ENCODE measurements at places on chromosomes 2 and 18.

GRCh38 chr2:135875491-135876065 is 665 bp downstream of the MCM6 start:
- peak; percentile 12 for DNase-seq

DNA sequence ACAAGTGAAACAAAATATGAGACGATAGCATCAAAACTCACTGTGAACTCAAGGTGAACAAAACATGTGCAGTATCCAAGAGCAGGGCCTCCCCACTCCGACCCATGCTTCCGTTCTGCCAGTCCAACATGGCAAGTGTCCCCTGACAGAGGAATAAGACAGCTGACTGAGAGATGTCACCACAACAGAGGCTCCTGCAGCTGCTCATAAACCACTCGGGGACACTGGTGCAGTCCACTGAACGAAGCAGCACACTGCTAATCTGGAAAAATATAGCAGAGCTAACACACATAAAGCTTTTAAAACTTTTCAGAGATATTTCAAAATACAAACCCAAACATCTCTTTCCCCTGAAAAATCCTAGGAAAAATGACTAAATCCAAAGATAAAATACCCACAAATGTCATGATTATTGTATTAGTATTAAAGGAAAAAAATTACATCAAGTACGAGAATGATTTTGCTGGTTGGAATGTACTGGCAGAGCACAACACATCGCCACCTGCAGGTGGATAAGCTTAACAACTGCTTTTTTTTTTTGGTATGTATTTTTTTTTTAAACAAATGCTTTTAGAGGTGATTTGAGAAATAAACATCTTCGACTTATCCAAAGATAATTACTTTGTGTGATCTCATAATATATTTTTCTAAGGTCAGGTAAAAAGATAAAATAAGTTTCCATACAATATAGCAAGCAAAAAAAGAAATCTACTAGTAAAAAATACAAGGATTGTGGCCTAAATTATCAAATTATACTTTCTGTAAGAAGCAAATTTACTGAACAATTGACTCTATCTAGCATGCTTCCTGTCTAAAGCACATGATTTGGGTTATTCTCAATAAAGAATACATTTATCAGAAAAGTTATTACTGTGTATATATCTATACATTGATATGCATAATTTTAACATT is 18.6 kb downstream of the THADA start:
- peak; percentile 54 for DNase-seq

- DNase-seq: no peak
These were observed 355.9 kb downstream of the PIK3C3 start for GRCh38 chr18:42310956-42311355.

DNA sequence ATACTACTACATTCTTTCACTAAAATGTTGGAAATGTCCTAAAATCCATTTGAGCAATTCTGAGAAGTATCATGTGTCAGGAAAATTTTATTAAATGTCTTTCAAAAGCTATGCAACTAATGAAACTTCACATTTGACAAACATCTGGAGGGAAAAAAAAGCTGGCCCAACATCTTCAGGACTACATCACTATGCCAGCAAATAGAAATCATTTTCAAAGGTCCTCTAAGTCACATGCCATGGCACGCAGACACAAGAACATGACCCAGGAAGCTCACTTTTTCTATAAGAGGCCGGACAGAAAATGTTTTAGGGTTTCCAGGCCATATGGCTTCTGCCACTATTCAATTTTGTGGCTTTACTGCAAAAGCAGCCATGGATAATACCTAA is 11.6 kb downstream of the KANSL3 start:
- DNase-seq: no peak

- DNase-seq: peak; percentile 56
These were observed 93.9 kb upstream of the LGALSL start for GRCh38 chr2:64359892-64360657.

- DNase-seq: no peak
These were observed 456.5 kb upstream of the CWC22 start for GRCh38 chr2:180463608-180464007.

DNA sequence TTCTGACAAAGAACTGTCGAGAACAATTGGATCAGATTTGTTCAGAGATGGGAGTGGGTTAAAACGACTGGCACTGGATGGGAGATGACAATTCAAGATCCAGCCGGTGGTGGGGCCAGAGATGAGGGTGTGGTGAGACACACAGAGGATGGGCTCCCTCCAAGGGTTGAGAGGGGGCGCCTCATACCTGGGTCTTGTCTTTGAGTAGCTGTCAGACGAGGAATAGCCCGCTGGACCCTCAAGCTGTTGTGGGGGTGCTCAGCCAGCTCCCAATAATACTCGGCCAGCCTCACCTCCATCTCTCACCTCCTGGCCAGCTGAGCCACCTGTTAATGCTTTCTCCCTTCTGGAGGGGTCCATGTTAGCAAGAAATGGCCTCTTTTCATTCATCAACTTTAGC is 14.0 kb downstream of the INPP5D start:
- DNase-seq: no peak

GRCh38 chr18:56568986-56569385 is 69.4 kb downstream of the TXNL1 start:
- no peak for DNase-seq

DNA sequence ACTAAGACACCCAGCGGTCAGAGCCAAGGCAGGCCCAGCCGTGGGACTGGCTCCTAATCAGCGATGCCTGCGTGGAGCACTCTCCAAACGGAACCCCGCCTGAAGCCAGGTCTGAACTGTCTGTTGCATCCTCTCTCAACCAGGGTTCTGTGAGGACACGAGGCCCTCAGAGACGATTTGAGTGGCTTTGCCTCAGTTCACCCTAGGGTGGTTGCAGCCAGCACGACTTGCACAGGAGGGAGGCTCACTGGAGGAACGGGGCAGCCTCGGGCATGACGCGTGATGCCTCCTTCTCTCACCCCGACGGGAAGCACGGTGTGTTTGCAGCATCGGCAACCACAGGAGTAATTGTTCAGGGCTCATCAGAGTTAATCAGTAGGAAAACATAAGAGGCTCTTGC is 336.4 kb downstream of the EIPR1 start:
- DNase-seq: no peak

GRCh38 chr2:68045342-68045741 is 17.5 kb downstream of the C1D start:
- no peak for DNase-seq

DNA sequence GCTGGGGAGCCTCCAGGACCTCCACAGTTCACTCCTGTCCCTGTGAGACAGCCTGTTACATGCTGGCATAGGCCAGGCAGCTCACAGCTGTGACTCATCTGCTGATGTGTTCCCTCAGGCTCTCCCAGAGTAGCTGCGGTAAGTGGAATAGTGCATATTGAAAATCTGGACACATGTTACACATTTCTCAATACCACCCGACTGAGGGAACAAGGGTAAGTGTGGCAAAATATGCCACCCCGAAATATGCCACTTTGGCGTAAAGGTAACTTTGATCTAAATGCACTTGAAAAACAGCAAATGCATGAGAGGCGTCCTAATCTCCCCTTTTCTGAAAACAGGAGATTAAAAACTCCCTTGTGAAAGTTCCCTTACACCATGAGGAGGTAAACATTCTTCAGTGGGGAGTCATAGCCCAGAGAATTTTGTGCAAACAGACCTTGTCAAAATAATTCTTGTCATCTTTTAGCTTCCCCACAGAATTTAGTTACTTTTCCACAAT is 557.9 kb downstream of the CCDC85A start:
- DNase-seq: peak; percentile 44

DNA sequence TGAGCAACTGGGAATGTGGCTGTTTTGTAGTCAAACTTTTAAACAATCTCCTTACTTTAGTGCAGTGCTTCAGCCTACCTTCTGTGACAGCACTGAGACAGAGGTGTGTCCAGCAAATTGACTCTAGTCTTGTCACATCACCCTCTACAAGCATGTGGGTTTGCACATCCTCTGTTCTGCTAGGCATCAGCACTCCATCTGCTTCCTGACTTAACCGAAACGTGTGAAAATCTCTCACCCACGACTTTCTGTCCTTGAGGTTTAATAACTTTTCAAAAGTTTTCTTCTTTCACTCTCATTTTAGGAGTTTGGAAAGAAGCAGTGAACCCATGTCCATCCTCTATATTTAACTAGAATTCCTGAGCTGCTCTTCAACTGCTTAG is 42.6 kb downstream of the TTR start:
- no peak for DNase-seq

GRCh38 chr2:59604123-59604522 is 949.3 kb downstream of the BCL11A start:
- DNase-seq: no peak

- no peak for DNase-seq
These were observed 980 bp upstream of the PDE6D start for GRCh38 chr2:231781798-231782726.

- DNase-seq: no peak
These were observed 164.0 kb downstream of the RDH14 start for GRCh38 chr2:18396329-18397010.

DNA sequence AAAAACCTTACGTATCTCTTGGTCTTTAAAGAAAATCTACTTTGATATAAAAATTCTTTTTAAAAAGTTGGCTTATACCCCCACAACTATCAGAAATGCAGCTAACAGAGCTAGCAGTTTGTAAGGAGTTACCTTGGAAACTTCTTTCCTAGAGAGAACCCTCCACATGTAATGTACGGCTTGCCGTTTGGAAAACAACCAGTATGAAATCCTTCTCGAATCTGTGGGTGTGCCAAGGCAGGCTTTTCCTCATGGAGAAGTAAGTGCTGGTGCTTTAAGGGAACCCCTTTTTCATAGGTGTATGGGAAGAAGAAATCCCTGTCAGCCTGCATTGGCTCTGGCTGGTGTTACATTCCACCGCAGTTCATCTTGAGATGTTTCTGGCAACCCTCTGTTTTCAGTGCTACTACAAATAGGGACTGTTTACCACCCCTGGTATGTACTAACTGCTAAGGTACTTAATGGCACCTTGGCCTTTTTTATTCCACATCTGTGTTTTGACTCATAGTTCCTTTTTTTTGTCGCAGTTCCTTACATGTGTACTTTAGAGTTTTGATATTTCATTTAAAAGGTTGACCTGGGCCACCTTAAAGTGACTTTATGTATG is 248.4 kb downstream of the FHOD3 start:
- no peak for DNase-seq

GRCh38 chr2:8494151-8494550 is 187.7 kb upstream of the ID2 start:
- no peak for DNase-seq

- DNase-seq: no peak
These were observed 63.9 kb downstream of the SPRED2 start for GRCh38 chr2:65368468-65368867.

DNA sequence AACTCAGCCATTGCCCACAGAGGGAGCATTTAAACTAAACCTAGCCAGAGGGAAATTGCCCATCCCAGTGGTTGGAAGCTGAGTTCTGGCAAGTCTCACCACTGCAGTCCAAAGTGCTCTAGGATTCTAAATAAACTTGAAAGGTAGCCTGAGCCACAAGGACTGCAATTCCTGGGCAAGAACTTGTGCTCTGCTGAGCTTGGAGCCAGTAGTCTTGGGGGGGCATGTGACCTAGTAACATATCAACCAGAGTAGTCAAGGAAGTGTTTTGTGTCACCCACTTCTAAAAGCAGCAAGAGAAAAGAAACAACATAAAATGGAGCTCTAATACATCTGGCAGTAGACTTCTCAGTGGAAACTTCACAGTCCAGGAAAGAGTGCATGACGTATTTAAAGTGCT is 167.0 kb downstream of the PTH2R start:
- no peak for DNase-seq

DNA sequence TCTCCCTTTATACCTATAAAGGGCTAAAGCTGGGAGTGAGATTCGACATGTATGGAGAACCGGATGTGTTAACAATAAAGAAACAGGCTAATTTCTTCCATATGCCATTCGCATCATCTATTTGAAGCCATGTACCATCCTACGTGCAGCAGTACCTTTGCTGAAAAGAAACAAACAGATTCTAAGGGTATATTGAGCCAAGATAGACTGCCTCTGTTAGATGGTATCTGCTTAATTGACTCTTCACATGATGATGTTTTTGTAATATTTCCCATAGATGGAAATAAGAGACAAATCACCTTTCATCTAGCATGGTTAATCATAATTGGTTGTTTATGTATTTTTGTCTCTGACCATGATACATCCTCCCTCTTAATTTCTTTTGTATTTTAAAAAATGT is 32.1 kb upstream of the PAX3 start:
- no peak for DNase-seq

- DNase-seq: no peak
These were observed 191.3 kb downstream of the AGAP1 start for GRCh38 chr2:235685024-235685721.

DNA sequence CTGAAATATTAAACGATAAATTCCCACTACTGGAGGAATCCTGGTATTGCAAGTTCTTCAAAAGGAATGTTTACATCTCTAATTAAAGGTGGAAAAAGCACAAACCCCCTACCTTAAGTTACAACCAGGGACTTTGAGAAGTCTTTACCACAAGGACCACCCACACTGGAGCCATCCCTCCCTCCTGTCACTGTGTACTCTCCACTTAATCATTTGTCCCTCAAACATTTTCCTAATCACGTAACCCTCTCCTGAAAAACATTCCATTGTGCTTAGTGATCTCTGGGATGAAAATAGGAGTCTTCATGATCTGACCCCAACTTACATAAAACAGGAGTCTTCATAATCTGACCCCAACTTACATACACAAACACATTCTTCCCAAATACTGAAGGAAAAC is 85.7 kb downstream of the SUCLG1 start:
- DNase-seq: no peak

DNA sequence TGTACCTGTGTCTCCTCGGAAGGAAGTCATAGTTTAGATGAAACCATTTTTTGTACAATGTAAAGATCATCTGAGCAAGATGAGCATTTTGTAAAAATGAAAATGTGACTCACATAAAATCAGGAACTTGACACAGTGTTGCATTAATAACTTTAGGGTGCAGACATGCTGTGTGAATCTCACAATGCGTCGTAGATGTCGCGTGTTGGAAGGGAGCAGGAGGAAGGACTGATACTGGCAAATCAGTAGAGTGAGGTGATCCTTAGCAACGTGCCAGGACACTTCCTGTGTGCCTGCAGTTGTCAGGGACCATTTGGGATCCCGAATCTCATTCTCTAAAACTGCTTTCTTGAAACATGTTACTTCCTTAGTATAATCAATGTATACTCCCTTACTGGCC is 103.1 kb downstream of the SH3BP4 start:
- no peak for DNase-seq

Measured in AG09319 (cell line).